ENCODE measurements at places on chromosomes 4 and X.

GRCh38 chrX:70439016-70439415 lies 5.6 kb upstream of the DLG3 start:
- DNase-seq = no peak

- no peak for DNase-seq
Observed at GRCh38 chrX:123405231-123405630, 221.2 kb downstream of the GRIA3 start.

DNA sequence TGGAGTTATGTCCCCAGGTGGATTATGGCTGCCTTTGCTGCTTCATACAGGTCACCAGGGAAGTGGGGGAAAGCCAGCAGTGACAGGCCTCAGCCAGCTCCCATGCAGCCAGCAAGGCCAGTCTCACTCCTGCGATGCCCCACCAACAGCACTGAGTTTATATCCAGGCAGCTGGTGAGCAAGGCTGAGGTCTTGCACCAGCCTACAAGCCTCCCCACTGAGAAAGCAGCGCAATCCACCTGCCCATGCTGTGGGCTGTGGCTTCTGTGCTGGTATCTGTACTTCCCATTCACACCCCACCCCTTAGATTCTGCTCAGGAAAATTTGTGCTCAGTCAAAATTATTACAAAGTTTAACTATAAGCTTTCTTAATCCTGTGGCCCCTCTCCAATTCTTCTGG lies 153.5 kb downstream of the HHIP start:
- DNase-seq = no peak

DNA sequence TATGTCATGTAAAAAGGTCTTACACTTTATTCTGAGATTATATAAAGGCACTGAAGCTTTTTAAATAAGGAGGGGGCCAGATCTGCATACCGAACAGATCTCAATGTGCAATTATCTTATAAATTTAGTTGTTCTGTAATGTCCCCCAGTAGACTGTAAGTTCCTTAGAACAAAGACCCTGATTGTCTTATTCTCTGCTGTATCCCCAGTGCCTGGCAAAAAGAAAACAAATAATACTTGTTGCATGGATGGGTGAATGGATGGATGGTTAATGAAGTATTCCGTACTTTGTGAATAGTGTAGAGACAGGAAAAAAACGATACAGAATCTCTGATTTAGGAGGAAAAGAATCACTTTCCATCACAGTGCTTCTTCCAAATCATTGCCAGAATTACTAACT lies 141.5 kb downstream of the CHM start:
- DNase-seq = no peak
